ENCODE measurements at places on chromosomes 13 and 19.

GRCh38 chr13:97212004-97212403, 10.1 kb upstream of the MBNL2 start:
- DNase-seq, result no peak

DNA sequence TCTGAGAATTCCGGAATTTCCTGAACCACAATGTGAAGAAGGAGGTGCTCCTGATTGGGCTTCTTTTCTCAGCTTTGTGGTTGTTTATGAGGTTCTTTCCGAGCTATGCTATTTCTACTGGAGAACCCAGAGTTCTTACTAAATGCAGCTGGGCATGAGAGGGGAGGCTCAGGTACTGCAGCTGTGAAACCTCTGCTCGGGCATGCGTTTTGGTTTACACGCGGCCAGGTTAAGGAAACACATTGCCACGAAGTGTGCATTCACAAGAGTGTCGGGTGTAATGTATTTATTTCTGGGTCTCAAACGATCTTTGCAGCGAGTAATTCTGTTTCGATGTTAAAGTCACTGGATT, 661 bp upstream of the MIR17HG start:
- peak; percentile 52 for DNase-seq

GRCh38 chr13:94548382-94548781, 47.6 kb downstream of the TGDS start:
- DNase-seq, result no peak

DNA sequence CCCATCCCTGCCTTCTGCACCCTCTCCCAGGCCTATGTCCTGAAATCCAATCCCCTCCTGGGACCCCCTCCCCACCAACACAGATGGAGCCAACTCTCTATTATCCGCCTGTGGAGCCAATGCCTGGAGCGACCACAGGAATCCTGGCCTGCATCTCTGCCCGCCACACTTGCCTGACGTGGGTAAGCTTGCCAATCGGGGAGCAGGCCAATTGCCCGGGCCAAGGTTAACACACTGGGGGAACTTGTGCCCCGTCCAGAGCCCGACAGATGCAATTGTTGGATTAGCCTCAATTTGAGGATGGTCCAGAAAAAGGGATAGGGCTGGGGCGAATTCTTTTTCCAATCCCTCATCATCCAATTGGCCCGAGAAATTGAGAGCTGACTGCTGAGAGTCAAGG, 5.9 kb downstream of the WIZ start:
- DNase-seq, result no peak

GRCh38 chr13:26735677-26736076, 24.9 kb downstream of the GPR12 start:
- DNase-seq, result no peak

DNA sequence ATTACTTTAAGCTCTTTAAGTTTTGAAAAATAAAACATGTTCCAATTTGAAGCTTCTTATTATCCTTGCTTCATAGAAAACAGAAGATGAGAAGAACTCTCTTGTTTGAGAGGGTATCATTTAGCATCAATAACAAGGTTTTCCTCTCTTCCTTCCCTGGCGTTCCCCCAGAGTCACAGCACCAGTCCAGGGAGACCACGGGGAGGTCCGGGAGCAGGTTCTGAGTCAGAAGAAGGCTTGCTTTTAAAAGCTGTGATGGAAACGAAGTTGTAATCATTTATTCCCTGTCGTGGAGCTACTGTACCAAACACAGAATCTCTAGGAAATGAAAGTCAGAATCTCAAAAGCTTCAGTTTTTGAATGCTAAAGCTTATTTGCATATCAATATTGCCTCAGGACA, 174.0 kb upstream of the LSM14A start:
- no peak for DNase-seq

DNA sequence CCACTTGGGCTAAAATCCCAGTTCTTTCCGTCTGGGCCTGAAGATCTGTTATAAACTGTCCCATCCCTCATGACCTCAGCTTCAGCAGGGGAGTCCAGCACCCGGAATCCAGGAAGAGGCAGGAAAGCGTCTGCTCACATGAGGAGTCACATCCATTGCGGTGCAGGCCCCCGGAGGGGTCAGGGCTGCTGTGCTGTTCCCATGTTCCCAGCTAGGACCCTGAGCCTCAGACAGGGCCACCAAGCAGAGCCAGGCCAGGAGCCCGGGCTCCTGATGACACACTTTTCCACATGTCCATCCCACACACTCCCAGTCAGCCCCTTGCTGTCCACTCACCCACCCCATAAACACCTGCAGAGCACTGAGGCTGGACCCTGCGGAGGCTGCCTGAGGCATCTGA, 45.3 kb upstream of the VSTM2B start:
- no peak for DNase-seq

DNA sequence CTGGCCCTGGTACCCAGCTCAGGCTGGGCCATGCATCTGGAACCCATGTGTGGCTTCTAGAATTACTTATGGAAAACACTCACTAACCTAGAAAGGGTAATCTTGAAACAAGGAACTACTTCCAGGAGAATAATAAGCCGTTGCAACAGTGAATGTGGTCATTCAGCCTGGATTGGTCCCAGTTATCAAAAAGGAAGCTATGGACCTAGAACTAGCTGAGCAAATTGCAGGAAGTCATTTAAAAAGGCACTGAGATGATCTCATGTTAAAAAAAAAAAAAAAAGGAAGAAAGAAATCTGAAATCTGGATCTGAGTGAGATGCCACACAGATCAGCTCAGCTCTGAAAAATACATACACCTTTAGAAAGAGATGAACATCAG, 59.6 kb downstream of the DCT start:
- no peak for DNase-seq

DNA sequence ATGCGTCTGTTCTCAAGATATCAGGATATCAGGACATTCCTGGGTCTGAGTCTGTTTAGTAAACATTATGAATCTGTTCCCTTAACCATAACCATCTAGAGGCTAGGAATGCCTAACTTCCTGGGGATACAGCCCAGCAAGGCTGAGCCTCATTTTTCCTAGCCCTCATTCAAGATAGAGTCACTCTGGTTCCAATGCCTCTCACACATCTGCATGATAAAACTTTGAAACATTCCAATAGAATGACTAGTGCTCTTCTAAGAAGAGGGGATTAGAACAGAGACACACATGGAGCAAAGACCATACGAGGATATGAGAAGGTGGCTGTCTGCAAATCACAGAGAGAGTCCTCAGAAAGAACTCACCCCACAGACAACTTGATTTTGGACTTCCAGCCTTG, 20.6 kb upstream of the CABP5 start:
- DNase-seq, result no peak

DNA sequence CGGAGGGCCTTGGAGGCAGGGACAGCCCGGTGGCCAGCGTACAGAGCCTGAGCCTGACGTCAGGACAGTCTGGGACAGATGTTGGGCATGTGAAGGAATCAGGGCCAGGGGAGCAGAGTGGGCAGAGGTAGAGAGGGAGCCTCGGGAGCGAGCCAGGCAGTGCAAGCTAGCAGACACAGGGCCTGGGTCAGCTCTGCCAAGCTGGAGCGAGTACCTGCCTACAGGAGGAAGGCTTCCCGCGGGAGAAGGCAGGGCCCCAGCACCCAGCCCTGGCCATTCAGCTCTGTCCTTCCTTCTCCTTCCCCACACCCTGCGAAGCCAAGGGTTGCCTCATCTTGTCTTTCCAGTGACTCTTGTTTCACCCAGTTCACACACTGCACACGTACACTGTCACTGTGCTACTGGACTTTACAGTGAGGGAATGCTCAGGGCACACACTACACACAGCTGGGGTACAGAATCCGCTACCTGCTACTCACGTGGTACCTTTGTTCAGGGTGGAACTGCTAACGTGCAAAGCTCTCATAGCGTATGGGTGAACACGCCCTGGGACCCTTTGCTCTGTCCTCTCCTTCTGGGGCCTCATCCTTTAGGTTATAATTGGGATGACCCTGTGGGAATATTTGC, 9.8 kb upstream of the C1QTNF9 start:
- no peak for DNase-seq

- DNase-seq, result no peak
These were observed 85.6 kb upstream of the RXFP2 start for GRCh38 chr13:31653730-31654129.

DNA sequence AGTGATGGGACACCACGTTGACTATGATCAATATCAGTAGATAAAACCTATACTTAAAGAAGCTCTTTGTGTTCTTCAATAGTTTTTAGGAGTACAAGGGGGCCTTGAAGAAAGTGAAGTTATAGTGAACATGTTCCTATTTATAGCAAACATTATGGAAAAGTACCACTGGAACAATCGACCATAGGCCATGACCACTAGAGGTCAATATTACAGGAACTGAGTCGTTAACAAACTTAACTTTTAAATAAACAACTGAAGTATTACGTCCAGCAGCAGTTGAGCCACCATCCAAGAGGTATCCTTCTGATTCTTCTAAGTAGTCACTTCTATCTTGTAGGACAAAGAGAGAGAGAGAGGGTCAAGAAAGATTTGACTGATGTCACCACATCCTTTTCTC, 391.0 kb upstream of the SLITRK5 start:
- DNase-seq, result no peak

DNA sequence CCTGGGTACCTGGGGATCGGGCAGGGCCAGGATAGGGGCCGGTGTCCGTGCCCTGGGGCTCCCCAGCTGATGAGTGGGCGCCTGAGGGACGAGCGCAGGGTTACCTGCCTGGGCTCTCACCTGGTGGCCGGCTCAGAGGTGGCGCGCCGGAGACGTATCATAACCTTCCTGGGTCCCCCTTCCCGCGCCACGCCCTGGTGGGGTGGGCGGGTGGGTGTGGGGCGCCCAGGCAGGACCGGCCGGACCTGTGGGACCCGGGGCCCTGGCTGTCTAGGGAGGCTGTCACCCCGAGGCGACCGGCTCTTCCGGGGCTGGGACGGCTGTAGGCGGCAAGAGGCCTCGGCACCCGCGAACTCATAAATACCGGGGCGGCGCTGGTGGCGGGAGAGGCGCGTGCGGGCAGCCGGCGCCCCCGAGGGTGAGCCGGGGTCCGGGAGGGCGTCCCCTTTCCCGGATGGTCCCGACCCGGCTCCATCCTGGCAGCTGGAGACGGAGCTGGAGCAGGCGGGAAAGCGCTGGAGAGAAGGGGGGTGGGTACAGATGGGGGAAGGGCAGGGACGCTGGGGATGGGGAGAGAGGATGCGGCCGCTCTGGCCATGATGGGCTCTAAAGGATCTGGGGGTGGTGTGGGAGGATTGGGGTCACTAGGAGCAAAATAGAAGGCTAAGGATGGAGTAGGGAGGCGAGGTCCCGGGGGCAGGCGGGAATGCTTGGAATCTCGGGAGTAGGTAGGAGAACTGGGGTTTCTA, at the start of gene ACP7:
ACP7 (plus strand) TSS at position 386 of the 749 bp plus-strand sequence. CDS start 902 bp downstream, outside the sequence.
- DNase-seq, result peak; percentile 22

DNA sequence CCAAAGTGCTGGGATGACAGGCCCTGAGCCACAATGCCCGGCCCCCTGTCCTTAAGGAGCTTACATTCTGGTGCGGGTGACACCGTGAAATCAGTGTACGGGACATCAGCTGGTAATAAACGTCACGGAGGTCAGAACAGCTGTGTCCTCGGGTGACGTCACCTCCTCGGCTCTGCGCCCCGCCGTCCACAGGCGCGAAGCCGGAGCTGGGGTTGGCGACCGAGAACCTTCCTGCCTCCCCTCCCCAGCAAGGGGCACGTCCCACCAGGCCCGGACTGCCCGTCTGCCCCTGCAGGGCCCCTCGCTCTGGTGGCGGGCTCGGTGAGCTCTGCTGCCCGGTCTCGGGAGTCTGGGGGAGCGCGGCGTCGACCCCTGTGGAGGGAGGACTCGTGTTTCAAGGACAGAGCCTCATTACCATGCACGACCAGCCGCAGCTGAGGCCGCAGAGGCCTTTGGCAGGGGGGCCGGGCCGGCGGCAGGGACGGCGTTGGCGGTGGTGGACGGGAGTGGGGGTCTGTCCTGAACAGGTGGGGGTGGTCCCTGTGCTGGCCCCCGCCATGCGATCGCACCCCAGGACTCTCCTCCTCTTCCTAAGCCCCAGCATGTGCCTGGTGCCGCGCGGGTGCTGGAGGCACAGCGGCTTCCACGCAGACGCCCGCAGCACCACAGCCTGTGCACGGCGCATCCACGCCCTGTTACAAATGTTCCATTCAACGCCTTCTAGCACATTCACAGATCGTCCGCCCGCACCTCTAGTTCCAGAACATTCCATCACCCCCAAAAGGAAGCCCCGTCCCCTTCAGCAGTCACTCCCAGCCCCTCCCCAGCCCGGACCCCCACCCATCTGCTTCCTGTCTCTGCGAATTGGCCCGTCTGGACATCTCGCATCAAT, 5.4 kb downstream of the LINGO3 start:
- DNase-seq, result no peak

- DNase-seq, result no peak
These were observed 7.5 kb upstream of the ATP8B3 start for GRCh38 chr19:1819341-1820255.

DNA sequence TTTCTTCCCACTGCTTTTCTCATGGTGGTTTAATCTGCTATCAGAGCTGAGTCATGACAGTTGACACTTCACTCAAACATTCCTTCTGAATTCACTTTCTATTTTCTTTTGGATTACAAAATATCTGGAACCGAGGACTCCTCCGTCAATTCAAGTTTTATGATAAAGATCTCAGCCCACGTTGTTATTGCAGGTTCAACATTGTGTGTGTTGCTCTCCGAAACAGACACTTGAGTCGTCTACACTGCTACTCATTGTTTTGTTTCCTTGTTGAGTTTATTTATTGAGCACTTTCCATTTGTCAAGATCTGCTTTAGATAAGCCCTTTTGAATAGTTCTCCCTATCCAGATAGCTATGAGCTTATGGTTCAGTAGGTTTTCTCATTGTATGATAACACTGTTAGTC, 636.1 kb upstream of the GPC6 start:
- DNase-seq, result no peak

- no peak for DNase-seq
These were observed 9.2 kb upstream of the KANK3 start for GRCh38 chr19:8352134-8352827.

- no peak for DNase-seq
These were observed 64.5 kb upstream of the MRI1 start for GRCh38 chr19:13699786-13700185.

DNA sequence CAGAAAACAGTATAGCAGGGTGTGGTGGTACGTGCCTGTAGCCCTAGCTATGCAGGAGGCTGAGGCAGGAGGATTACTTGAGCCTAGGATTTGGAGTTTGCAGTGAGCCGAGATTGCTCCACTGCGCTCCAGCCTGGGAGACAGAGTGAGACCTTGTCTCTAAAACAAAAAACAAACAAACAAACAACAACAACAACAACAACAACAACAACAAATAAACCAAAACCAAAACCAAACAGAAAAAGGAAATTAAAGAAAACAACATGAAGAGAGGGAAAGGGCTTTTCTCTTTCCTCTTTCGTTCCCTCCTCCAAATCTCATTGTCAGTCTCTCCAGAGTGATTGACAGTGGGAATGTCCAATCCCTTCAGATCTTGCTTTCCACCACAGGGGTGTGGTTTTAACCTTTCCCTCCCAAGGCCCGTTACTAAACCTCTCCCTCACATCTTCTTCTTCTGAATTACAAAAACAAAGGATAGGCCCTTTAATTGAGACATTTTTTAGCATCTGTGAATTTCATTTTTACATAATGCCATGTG, 341.2 kb downstream of the HS6ST3 start:
- DNase-seq, result no peak

GRCh38 chr13:72696579-72696978, 30.9 kb downstream of the MZT1 start:
- DNase-seq, result no peak

- no peak for DNase-seq
These were observed 145.0 kb downstream of the KDM4B start for GRCh38 chr19:5113633-5114586.

GRCh38 chr13:74388626-74389025, 254.4 kb upstream of the KLF12 start:
- DNase-seq, result no peak
